ENCODE measurements at places on chromosomes 12 and 14.

GRCh38 chr12:25186038-25186787 is 8.7 kb downstream of the DNAI7 start:
- no peak for DNase-seq

DNA sequence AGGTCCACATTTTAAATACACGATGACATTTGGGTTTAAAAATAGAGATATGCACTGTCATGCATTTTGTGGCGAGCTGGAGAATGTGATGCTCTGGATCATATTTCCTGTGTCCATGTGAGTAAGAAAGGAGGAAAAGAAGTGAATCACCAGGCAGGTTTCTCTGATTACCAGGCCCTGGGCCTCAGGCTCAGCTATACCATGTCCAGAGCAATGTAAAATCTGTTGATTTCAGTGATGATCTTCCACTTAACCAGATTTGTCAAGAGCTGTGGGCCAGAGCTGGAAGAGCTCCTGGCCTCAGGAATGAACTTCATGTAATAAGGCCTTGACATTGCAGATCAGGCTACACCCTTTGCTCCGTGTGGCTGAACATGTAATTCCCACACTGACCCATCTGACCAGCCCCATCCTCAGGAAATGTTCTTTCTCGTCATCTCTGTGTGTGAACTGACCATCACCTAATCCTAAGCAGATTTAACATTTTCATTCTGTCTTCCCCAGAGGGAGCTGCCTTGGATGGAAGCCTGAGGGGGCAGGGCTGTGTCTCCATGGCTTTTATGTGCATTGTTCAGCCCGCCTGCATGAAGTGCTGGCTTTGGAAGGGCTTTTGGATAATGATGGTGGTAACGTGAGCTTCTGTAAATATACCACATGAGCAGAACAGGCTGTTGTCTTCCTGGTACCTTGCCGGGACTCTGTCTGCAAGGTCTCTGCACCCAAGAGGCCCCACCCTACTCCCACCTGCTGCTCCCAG is 54.5 kb downstream of the CRACR2A start:
- DNase-seq: peak; percentile 99

DNA sequence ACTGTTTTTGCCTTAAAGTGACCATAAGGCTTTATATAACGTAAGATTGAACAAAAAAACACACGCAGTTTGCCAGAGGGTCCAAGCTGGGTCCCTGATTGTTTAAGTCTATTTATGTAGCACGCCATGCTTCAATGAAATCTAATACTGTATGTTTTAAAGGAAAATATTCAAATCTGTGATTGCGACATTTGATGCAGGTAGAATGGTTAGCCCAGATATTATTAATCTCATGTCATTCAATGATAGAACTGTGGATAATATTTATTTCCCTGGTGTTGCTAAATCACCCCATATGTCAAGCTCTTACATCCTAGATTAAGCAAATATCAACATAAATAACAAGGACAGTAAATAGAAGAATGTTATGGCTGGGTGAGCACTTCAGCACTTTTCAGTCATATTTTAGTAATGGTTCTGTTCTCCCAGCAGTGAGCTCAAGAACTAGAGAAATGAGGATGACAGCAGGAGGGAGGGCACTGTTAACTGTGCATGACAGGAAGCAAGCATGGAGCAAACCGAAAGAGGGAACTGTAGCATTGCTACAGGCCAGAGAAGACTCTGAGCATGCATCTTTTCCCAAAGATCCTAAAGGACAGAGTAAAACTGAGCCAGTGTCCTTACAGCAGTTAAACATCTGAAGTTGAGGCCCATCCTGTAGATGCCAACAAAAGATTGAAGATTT is 465.7 kb upstream of the MGAT4C start:
- DNase-seq: peak; percentile 79

GRCh38 chr14:23570806-23571483 is 3.4 kb upstream of the AP1G2 start:
- no peak for DNase-seq

GRCh38 chr12:99284161-99284560 is 363.4 kb upstream of the GARIN6 start:
- DNase-seq: no peak

All from NCI-H69 (cell line).